Putamen (tissue), 1 donor: ENCODE measurements at places on chromosomes 6 and 20.

DNA sequence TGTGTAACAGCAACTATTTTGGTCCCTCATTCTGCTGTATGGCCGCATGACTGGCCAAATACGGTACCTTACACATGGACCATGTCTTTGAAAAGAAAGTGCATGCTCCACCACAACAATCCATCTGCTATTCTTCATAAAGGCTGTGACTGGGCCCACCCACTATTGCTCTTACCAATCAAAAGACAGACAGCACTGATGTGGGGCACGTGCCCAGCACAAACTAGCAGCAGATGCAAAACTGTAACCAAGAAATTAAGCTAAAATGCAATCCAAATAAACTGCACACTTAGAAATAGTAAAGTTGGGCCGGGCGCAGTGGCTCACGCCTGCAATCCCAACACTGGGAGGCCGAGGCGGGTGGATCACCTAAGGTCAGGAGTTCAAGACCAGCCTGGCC lies 20.5 kb downstream of the MDN1 start:
- no peak for DNase-seq

DNA sequence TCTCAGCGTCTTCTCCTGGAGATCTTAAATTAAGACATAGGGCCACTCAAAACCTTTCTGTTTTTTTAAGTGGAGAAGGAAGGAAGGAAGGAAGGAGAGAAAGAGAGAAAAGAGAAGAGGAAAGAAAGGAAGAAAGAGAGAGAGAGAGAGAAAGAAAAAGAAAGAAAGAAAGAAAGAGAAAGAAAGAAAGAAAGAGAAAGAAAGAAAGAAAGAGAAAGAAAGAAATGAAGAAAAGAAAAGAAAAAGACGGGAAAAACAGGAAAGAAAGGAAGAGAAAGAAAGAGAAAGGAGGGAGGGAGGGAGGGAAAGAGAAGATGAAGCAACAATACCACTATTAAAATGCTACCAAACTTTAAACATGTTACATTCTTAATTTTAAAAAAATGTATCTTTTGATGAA lies 336.5 kb upstream of the ARID1B start:
- no peak for DNase-seq

GRCh38 chr6:170545405-170545804 lies 7.7 kb downstream of the PSMB1 start:
- no peak for DNase-seq

- DNase-seq, result no peak
Measured at GRCh38 chr6:52877168-52877567, 32.3 kb downstream of the GSTA3 start.

GRCh38 chr6:104460738-104461483 lies 398.8 kb downstream of the HACE1 start:
- no peak for DNase-seq

DNA sequence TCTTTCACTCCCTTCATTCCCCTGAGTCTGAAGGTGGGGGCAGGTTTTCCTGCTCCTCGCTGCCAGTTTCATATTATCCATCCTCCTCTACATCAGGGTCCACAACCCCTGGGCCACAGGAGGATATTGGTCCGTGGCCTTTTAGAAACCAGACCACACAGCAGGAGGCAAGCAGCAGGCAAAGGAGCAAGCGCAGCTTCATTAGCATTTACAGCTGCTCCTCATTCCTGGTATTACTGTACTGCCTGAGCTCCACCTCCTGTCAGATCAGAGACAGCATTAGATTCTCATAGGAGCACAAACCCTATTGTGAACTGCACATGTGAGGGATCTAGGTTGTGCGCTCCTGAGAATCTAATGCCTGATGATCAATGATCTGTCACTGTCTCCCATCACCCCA lies 380.3 kb downstream of the ARHGAP18 start:
- no peak for DNase-seq

GRCh38 chr6:169216830-169217229 lies 36.8 kb downstream of the THBS2 start:
- no peak for DNase-seq

DNA sequence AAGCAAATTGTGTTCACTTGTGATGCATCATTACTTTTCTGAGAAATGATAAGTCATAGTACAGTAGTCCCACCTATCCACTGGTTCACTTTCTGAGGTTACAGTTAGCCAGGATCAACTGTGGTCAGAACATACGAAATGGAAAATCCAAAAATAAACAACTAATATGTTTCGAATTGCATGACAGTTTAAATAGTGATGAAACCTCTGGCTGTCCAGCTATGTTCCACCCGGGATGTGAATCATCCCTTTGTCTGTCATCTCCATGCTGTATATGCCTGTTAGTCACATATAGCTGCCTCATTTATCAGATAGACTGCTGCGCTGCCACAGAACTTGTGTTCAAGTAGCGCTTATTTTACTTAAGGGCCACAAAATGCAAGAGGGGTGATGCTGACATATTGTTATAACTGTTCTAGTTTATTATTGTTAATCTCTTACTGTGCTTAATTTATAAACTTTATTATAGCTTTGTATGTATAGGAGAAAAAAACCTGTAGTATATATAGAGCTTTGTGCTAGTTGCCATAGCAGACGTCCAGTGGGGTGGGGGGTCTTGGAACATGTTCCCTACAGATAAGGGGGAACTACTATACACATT lies 29.2 kb downstream of the AFDN start:
- no peak for DNase-seq

- no peak for DNase-seq
Measured at GRCh38 chr6:170257376-170257775, 33.5 kb downstream of the DLL1 start.

GRCh38 chr6:130183271-130184222 lies 39.2 kb downstream of the SAMD3 start:
- no peak for DNase-seq

- DNase-seq, result no peak
Measured at GRCh38 chr20:52899041-52899608, 73.0 kb upstream of the TSHZ2 start.

- no peak for DNase-seq
Measured at GRCh38 chr6:75842191-75842590, 93.2 kb downstream of the MYO6 start.

DNA sequence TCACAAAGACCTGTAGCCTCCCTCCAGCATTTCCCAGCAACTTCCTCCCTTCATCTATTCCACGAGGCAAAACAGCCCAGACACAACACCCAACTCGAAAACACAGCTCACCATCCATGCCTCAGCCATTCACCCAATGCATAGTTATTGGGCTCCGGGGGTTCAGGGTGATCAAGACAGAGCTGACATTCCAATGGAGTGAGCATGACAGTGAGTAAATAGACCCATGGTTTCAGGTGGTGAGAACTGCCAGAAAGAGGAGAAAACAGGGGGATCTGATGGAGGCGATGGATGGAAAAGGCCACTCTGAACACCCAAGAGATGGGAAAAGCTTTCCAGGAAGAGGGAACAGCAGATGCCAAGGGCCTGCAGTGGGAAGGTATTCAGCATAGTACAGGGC lies 5.9 kb downstream of the CASS4 start:
- no peak for DNase-seq

GRCh38 chr20:62791301-62792181 lies 4.7 kb upstream of the MRGBP start:
- peak; percentile 87 for DNase-seq

GRCh38 chr6:105184921-105185320 lies 5.1 kb upstream of the POPDC3 start:
- DNase-seq, result no peak

GRCh38 chr20:45070932-45071632 lies 29.8 kb downstream of the KCNS1 start:
- no peak for DNase-seq

DNA sequence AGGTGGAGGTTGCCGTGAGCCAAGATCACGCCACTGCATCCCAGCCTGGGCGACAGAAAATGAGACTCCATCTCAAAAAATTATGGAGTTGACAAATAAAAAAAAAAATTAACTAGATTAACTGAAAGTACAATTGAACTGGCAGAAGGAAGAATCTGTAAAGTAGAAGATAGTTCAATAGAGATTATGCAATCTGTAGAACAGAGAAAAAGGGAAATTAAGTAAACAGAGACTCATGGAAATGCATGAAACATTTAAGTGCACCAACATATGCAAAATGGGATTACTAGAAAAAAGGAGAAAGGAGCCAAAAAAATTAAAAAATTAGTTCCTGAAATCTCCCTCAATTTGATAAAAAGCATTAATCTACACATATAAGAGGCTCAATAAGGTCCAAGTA lies 188.8 kb upstream of the KHDRBS2 start:
- DNase-seq, result no peak

GRCh38 chr20:51019656-51020592 lies 3.0 kb downstream of the KCNG1 start:
- DNase-seq, result no peak

DNA sequence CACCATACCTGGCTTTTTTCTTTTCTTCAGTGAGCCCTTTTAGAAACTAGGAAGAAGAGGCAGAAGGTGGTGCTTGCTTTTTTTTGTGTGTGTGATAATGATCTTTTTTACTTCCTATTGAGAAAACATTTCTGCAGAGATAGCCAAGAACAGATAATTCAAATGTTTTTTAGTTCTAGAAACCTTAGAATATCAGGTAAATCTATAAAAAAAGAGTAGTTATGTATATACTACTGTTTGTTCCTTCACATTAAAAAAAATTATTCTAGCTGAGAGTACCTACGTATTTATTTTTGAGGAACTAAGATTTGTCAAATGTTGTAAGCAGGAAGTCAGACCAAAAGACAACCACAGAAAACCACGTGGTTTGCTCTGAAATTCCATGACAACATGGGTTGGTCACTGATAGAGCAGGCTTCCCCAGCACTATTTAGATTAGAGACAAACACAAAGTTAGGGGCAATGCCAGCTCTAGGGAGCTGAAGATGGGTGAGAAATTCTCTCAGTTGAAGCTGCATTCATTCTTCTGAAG lies 12.8 kb downstream of the STK4 start:
- DNase-seq, result peak; percentile 22

GRCh38 chr6:155492061-155492735 lies 36.6 kb upstream of the NOX3 start:
- no peak for DNase-seq

- DNase-seq, result peak; percentile 32
Measured at GRCh38 chr6:12570461-12571030, 146.0 kb upstream of the PHACTR1 start.

GRCh38 chr6:167756597-167756996 lies 70.1 kb upstream of the AFDN start:
- DNase-seq, result no peak

GRCh38 chr6:95923518-95923917 lies 92.3 kb upstream of the FUT9 start:
- no peak for DNase-seq

- no peak for DNase-seq
Measured at GRCh38 chr6:167092672-167093339, 30.1 kb upstream of the CCR6 start.

DNA sequence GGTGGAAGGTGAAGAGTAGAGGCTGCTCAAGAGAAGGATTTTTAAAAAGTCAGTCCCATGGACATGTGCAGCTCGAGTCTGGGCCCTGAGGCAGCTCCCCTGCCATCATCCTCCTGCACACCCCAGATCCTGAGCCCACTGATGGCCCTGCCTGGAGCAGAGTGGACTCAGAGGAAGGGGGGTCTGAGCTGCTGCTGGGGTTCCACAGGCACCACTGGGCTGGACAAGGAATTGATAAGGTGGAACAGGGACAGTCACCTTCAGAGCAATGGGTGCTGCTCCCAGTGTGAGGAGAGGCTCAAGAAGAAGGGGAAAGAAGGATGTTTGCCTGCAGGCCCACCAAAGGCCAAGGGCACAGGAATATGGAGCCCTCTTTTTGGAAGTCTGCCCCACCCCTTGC lies 6.2 kb downstream of the ULBP2 start:
- DNase-seq, result no peak

DNA sequence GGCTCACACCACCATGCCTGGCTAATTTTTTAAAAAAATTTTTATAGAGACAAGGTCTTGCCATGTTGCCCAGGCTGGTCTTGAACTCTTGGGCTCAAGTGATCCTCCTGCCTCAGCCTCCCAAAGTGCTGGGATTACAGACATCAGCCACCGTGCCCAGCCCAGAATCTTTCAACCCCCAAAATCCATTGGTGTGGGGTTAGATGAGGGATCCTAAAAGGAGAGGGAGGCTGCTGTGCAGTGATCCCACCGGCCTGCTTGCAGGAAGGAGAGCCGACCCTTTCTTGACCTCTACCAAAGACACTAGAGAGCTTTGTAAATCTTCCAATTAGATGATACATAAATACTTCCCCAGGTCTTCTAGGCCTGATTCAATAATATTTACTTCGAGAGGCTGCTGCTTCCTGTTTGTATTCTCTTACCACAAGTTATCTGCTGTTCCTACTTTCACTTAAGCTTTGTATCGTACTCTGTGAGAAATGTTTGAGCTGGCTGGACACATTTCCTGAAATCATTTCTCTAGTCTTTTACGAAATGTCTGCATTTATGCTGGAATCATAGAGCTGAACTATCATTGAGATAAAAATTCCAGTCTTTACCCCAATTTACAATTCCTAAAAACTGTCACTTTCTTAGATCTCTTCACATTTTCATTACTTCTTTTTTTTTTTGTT lies 49.3 kb upstream of the IER3 start:
- no peak for DNase-seq

GRCh38 chr20:35568645-35569044 lies 26.8 kb downstream of the ERGIC3 start:
- no peak for DNase-seq

DNA sequence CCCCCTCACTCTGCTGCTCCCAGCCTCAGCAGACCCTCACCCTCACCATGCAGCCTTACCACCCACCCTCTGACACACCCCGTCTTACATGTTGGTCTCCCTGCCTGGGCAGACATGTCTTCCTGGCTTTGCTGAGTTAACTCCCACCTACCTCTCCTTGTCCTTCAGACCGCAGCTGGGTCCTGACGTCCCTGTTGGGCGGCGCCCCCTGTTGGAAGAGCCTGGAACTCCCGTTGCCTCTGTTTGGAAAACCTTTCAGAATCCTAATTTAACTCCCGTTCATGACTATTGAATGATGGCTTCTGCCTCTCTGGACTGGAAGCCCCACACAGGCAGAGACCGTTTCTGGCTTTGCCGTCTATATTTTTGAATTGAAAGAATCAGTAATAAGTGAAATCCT lies 245.1 kb downstream of the MYLK4 start:
- DNase-seq, result no peak

DNA sequence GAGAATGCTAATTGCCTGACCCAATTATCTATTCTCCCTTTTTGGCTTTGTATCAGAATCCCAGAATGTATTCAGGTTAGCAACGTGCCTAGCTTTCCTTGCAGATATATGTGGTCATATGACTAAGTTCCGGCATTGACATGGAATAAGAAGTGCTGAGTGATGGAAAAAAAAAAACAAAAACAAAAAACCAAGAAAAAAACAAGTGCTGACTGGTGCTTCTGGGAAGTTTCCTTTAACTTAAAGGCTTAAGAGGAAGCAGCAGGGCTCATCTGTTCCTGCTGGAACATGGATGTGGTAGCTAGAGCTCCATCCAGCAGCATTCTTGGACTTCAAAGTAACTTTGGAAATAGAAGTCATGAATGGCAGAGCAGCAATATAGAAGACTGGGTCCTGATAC lies 10.4 kb upstream of the RPF2 start:
- no peak for DNase-seq

- DNase-seq, result no peak
Measured at GRCh38 chr6:35492974-35493284, 4.0 kb downstream of the TEAD3 start.
